ENCODE measurements at places on chromosomes 11 and 22.

DNA sequence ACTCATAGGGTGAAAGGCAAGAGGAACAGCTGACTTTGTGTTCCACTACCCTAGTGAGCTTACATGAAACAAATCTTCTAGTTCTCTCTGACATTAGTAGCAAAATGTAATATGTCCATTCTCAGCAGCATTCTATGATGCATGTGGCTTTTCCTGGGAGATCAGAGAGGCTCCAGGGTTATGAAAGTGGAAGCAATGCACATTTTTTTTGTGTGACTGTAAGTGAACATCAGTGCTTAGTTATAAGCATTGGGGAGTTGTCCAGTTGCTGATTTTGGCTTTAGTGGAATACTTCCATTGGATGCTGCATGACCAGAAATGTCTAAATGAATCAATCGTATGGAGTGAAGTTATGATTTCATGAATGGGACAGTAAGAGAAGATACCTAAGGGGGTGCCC lies 255.9 kb downstream of the FAT3 start:
- DNase-seq: no peak

DNA sequence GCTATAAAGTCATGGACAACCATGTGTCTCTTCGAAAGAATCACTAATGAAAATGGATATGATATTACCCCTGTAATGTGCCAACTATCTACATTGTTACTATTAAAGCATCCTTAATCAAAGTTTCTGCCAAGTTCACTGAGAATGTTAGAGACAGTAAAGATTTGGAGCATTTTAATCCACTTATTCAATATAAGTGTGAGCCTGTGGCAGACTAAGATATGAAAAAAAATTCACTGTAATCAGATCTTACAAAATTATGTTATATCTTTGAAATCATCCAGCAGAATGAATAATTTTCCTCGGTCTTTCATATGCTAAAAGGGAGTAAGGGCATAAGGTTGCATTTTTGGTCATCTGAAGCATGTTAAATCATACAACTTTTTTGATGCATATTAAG lies 49.9 kb downstream of the MAML2 start:
- no peak for DNase-seq

DNA sequence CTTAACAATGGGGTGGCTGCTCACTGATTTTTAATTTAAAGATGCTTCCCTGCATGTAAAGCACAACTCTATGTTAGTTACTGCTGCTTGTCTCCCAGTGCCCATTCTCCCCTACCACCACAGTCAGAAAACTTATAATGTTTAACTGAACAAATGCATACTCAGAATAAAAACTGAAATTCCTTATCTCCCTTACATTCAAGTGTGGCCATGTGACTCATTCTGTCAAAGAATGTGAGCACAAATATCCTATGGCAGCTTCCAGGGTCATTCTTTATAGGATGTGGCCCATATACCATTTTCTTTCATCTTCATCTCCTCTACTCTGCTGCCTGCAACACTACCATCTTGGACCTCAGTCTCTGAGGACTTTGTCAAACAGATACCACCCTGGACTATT lies 374.8 kb downstream of the DYNC2H1 start:
- no peak for DNase-seq

- no peak for DNase-seq
Observed at GRCh38 chr11:5928811-5929210, 13.2 kb upstream of the OR56A3 start.

DNA sequence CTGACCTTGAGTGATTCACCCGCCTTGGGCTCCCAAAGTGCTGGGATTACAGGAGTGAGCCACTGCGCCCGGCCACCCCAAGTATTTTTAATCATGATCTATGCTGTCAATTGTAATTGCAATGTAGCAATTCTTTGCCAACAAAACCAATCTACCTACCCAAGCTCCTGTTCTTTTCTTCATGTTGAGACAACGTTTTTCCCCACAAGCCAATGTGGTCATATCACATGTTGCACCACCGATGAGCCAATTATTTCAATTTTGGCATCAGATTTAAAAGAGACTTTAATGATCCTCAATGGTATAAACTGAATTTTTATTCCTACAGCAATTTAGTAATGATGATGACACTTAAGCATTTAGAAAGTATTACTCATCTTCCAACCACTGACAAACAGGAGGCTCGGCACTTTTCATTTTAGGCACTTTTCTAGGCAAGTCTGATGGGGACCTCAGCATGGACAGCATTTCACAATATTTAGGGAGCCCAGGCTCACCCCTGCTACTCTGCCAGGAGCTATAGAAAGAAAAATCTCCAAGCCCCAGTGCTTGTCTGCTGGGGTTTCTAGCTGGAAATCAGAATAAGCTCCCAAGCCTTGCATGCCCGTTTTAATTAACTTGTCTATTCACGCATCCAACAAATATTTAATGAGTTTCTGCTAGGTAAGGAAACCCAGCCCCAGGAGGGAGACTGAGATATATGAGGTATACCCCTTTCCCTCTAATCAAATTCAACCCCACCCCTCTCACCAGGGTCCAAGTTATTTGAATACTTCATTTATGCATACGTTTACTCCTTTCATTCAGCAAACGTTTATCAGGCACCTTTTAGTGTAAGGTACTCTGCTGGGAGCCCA lies 291.4 kb downstream of the ST3GAL4 start:
- DNase-seq: no peak

DNA sequence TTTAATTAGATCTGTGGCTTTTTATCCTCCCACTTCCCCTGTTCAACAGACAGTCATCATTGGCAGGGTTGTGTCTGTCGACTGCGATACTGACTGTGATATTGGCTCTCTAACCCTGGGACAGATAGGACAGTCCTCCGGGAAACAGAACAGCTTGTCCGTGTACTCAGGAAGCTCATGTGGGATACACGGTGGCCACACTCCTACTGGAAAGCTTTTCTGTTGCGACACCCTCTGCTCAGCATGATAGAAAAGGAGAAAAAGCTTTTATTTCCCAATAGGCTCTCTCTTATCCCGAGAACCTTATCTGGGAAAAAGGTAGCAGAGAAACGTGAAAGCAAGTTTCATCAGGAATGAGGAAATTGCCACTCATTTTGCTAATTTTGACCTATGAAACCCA lies 60.4 kb upstream of the HSPA8 start:
- DNase-seq: no peak

- no peak for DNase-seq
Observed at GRCh38 chr11:9092853-9093778, 1.7 kb upstream of the SCUBE2 start.

GRCh38 chr11:10108915-10109680 lies 184.9 kb downstream of the SBF2 start:
- DNase-seq: no peak

GRCh38 chr11:130536106-130537040 lies 87.9 kb downstream of the ADAMTS15 start:
- DNase-seq: no peak

DNA sequence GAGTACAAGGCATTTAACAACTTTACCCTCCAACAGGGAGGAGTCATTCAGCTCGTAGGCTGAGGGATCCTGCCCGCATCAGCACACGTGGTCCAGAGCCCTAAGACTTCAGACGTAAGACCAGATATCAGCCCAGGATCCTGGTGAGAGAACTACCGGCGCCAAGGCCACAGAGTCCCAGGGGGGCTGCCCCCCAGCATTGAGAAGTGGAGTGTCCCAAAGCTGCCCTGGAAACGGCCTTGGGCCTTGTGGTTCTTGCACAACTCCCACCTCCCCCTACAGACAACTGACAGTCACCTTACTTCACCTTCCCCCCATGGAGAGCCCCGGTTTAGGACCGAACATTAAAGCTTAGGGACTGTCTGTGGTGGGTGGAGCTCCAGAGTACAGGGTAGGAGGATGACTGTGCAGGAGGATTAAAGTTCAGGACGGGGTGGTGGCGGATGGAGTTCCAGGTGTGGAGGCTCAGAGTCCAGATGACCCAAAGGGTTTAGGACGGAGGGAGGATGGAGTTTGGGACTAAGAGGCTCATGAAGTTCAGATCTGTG lies 1.0 kb downstream of the C11orf91 start:
- DNase-seq: no peak
